ENCODE measurements at places on chromosomes 6 and 20.

- DNase-seq = no peak
These were observed 36.4 kb downstream of the RIPOR2 start for GRCh38 chr6:24899136-24899996.

GRCh38 chr6:76000629-76001028, 71.8 kb downstream of the IMPG1 start:
- DNase-seq = no peak

- no peak for DNase-seq
These were observed 110.3 kb downstream of the TBC1D32 start for GRCh38 chr6:121223930-121224329.

DNA sequence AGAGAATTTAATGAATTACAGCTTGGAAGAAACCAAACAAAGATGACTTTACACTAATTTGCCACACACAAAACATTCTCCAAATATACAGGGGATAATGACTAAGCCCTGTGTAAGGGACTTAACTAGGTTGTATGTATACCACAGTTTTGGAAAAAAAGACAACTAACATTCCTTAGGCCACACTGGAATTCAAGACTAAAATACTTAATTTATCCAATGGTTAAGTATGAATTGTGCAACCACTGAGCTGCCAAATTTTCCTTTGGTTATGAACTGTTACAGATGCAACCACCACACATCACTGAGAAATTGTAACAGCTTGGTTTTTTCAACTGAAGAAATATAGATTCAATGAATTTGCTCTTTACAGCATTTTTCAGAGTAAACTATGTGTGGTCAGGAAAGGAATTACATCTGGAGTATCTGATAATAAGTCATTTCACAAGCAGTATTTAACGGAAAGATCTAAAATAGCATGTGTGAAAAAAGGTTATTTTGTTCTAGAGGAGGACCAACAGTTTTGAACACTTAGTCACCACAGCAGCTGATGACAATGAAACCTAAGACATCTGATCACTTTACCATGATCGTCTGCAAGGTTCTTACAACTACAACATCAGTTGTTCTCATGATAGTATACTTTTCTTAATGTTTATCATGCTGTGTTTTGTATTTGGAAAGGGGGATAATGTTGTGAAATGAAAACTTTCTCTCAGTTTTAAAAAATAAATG, 318.8 kb downstream of the BCKDHB start:
- DNase-seq = no peak

GRCh38 chr6:88295663-88296062, 129.5 kb upstream of the CNR1 start:
- DNase-seq = no peak

DNA sequence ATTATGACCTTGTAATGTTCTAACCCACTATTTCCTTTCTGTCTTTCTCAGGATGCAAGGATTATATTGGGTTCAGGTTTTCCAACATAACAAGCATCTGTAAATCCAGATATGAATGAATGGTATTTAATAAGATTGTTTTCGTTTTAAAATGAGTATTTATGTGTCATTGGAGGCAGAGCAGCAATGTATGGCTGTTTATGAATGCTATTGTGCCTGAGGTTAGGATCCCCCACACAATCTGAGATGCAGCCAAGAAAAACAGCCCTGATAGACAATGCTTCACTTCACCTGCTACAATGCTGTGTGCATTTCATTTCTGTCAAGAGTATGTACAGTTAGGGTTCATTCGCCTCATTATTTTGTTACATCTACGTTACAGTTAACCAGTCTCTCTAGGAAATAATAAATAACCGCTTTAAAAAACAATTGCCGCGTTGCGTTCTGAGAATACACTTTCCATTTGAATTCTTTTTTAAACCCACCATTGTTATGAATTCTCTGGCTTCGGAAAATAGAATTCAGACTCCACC, 19.6 kb downstream of the TFAP2A start:
- DNase-seq = no peak

DNA sequence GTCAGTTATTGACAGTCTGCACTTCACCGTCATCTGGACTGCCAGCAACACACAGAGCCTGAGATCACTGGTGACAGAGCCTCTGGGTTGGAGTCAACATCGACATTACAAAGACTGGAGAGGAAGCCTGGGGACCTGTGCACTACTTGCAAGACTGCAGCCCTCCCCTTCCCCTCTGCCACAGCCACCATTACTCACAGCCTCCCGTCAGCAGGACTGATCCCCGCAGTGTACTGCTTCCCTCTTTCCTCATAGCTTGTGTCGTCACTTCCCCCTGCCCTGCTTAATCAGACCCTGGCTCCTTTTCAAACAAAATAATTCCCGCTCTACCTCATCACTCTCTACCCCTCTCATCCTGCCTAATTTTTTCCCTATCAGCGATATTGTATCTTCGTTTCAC, 235.5 kb upstream of the KCNQ5 start:
- DNase-seq = no peak

GRCh38 chr20:54029176-54029575, 41.2 kb downstream of the BCAS1 start:
- no peak for DNase-seq
